ENCODE measurements at places on chromosomes 7 and 10.

DNA sequence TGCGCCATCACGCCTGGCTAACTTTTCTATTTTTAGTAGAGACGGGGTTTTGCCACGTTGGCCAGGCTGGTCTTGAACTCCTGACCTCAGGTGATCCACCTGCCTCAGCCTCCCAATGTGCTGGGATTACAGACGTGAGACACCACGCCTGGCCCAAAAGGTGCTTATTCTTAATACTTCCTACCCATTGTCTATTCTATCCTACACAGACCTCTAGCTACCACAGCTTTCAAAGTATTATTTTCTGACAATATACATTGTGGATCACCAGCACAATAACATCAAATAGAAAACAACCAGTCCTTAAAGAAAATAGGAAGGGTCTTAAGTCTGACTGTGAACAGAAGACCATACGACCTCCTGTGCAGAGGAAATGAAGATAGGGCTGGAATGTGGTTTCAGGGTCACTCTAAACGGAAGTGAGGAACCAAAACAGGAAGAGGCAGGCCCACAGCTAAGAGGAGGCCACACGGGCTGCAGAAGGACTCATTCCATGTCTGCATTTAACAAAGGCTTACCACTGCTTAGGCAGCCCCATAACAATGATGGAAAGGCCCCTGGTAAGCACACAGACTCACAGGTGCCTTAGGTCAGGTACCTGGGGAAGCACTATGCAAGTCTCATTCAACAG lies 115.2 kb downstream of the ZFAND4 start:
- peak; percentile 12 for DNase-seq

DNA sequence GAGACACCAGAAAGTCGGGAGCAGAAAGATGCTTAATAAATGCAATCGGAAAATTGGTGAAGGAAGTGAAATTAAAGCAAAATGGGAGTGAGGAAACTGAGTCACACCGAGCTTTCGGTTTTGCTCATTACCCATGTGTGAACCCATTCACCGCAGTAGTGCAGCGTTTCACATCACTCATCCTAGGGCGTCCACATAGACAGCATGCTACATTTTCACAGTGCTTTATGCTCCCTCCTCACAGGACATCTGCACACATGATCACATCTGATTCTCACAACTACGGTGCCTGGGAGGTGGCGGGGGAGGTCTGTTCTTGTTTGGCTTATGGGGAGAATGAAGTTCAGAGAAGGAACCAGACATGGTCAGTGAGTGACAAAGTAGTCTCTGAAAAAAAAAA lies 36.6 kb upstream of the ATP6V0A4 start:
- DNase-seq = peak; percentile 41

GRCh38 chr7:65509368-65510186 lies 135.9 kb downstream of the ZNF92 start:
- peak; percentile 3 for DNase-seq

- DNase-seq = peak; percentile 50
Observed at GRCh38 chr10:104824380-104825006, 183.4 kb downstream of the SORCS3 start.

GRCh38 chr10:3353235-3353634 lies 180.7 kb upstream of the PITRM1 start:
- DNase-seq = no peak

GRCh38 chr10:46016811-46017210 lies 13.6 kb downstream of the NCOA4 start:
- no peak for DNase-seq

DNA sequence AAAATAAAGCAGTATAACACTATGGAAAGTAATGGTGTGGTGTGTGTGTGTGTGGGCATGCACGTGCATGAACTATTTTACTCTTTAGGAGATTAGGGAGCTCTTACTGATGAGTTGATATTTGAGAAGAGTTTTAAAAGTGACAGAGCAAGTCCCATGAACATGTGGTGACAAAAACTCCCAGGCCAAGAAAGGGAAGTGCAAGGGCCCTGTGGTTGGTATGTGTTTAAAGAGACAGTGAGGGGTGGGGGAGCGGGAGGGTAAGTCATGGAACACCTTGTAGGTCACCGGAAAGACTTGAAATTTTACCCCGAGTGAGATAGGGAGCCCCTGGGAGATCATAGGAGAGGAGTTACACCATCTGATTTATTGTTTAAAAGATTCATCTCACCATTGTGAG lies 63.3 kb downstream of the AKR1B1 start:
- no peak for DNase-seq

GRCh38 chr10:7857262-7857661 lies 39.0 kb downstream of the TAF3 start:
- no peak for DNase-seq

DNA sequence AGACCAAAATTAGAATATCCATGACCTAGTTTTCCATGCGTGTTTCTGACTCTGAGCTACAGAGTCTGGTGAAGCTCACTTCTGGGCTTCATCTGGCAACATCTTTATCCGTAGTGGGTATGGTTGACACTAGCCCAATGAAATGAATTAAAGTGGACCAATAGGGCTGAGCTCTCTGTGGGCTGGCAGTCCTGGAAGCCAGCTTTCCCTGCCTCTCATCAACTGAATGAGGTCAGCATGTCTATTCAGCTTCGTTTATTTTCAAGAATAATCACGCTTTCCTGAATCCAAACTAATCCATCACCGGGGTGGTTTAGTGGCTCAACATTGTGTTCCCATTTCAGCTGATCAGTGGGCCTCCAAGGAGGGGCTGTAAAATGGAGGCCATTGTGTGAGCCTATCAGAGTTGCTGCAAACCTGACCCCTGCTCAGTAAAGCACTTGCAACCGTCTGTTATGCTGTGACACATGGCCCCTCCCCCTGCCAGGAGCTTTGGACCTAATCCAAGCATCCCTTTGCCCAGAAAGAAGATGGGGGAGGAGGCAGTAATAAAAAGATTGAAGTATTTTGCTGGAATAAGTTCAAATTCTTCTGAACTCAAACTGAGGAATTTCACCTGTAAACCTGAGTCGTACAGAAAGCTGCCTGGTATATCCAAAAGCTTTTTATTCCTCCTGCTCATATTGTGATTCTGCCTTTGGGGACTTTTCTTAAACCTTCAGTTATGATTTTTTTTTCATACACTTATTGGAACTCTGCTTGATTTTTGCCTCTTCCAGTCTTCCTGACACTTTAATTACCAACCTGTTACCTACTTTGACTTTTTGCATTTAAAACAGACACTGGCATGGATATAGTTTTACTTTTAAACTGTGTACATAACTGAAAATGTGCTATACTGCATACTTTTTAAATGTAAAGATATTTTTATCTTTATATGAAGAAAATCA lies 35.5 kb downstream of the CAV1 start:
- no peak for DNase-seq

DNA sequence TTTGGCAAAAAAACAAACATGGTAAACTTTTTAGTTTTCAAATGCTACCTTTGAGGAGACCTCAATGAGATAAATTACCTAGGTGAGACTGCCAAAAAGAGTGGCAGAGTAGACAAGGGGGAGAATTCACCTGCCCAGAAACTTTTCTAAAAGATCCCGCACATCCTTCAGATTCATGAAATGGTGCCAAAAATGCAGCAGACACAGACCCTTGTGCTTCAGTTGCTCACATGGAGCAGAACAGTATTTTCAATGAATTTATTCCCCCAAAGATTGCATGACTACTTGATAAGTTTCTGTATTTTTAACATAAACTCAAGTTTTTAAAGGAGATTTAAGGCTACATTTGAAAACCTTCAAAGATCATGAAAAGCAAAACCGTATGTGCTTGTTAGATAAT lies 270.0 kb downstream of the TRIL start:
- no peak for DNase-seq

DNA sequence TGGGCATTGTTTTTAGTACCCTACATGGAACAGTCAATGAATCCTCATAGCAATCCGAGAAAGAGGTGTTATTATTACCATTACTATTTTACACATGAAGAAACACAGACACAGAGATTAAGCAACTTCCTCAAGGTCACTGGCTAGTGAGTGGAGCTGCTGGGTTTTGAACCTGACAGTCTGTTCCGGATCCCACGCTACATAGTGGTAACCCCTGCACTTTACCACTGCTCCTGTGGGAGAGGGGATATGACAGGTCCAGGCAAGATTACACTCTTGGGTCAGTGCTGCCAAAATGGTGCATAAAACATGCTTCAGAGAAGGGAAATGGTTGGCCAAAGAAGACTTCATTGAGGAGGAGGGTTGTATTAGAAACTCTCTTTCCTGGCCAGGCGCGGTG lies 185.7 kb downstream of the XPNPEP1 start:
- no peak for DNase-seq

DNA sequence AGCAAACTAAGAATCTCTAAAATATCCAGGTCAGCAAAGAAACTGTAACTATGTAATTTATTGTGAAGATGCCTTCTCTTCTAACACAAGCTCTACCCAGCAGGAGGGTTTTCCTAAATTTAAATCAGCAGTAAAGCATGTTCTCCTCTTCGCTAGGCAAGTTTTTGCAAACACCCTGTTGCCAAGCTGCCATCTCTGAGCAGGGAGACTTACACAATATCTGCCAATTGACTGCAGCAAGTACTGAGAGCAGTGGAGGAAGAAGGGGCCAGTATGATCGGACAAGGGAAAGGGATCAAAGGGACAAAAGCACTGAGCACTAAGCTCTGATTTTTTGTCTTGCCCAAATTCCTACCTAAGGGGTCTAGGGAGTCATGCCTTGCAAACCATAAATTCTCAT lies 16.0 kb upstream of the LANCL2 start:
- DNase-seq = no peak

GRCh38 chr7:151696721-151697514 lies 177.2 kb upstream of the RHEB start:
- no peak for DNase-seq
